ENCODE measurements at places on chromosomes 16 and 17.

DNA sequence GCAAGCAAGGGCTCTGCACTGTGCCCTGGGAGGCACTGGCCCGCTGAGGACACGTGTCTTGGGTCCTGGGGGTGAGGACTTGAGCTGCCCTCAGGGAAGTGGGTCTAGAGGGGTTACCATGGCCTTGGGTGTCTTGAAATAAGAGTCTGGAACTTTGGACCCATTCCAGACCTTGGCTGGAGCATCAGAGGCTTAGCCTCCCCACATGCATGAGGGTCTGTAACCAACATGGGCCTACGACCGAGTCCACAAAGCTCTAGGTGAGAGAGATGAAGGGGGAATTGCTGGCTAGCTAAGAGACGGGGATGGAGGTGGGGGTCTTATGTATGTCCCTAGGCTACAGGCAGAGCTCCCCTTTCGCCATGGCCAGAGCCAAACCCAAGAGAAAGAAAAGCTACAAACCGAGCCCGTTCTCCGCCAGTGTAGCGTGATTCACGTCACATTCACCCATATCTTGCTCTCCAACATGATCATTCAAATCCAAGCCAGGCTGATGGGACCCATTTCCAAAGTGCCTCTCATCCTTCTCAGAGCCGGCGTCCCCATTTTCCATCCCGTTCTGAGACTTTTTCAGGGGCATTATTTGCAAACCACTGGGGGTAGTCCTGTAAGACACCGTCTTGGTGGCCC, 120.1 kb downstream of the CDYL2 start:
- no peak for DNase-seq

GRCh38 chr17:50866950-50867362, 802 bp upstream of the TOB1 start:
- DNase-seq = peak; percentile 71

- DNase-seq = no peak
These were observed 38.1 kb upstream of the SSTR5 start for GRCh38 chr16:1034230-1035065.

DNA sequence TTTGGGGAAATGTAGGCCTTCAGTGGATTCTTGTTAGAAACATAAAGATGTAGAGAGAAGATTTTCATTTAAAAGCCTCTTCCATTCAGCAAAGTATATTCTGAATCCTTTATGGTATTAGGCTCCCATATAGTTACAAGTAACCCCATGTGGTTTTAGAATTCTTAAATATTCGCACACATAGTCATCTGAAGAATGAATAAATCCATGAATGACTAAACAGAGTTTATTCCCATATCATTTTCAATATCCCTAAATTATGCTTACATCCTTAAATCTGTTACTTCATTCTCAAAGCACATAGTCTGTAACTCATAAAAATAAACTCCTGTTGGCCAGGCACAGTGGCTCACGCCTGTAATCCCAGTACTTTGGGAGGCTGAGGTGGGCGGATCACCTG, 962.1 kb downstream of the KCNJ18 start:
- DNase-seq = no peak

DNA sequence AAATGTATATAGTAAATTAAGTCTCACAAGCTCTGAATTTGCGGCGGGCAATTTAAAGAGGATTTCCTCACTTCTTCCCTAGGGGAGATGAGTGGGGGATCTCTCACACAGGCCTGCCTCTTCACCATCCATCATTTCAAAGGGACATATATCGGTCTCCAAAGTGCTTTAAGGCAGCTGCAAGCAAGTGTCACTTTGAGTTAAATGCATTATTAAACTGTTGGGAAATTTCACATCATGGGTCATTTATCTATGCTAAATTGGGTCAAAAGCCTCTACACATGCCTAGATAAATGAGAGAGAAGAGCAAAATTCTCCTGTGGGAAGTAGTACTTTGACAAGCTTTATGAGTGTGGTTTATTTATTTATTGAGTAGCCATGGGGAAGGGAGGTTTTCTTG, 1106.1 kb upstream of the GOT2 start:
- DNase-seq = no peak

DNA sequence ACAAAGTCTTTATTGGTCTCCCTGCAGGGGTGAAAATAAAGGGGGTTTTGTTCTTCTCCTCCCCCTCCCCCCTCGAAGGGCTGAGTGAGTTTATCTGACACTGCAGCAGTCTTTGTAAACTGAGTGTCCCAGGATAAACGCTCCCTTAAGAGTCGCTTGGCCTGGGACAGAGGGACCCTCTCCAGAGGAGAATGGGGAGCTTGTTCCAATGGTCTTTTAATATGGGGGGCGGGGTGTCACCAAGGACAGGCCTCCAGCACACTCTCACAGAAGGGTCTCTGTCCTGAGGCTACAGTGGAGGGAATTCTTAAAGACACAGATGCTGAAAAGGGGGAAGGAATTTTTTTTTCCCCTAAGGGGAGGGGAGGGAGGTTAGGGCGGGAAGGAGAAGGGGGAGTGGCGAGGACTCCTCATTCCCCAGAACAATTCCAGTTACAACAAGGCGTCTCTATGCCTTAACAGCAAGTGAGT, 455.5 kb downstream of the SOX9 start:
- no peak for DNase-seq

DNA sequence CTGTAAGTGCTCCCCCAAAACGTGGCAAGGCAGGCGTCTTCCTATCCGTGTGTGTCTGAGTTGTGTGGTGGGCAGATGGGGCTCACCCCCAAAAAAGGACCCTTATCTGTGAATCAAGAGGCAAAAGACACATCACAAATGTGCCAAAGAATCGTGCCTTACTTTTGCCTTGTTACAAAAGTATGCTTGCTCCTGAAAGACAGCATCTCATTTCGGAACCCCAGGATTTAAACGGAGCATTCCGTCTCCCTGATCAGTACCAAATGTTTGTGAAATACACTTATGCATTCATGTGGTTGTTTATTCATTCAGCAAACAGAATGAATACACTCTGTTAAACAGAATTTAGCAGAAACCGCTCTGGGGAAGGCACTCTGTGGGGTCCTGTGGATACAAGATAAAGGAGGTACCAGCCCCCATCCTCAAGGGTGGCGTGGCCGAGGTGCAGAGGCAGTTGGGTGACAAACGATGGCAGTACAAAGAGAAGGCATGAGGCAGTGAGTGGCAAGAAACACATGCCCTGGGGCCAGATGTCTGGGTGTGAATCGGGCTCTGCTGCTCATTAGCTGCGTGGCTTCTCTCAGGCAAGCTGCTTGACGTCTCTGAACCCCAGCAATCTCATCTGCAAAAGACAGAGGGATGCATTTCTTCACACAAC, 654 bp downstream of the WFDC1 start:
- DNase-seq = no peak

DNA sequence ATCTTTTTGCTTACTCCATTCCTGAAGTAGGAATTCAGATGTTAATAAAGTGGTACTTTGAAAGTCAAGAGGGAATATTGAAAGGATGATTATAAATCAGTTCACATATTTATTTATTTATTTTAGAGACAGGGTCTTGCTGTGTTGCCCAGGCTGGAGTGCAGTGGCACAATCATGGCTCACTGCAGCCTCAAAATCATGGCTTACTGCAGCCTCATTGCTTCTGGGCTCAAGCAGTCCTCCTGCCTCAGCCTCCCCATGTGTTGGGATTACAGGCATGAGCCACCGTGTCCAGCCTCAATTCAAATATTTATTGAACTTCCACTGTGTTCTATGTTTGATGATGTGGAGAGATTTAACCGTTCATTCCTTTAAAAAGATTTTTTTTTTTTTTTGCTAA, 6.6 kb downstream of the NDEL1 start:
- no peak for DNase-seq

- no peak for DNase-seq
These were observed 188.7 kb downstream of the HS3ST3A1 start for GRCh38 chr17:13413001-13413400.

- DNase-seq = no peak
These were observed 32.2 kb upstream of the HAS3 start for GRCh38 chr16:69073181-69073702.

GRCh38 chr16:48335961-48336360, 49.3 kb downstream of the SIAH1 start:
- DNase-seq = no peak

- DNase-seq = no peak
These were observed 16.5 kb downstream of the NMT1 start for GRCh38 chr17:45077643-45078042.

DNA sequence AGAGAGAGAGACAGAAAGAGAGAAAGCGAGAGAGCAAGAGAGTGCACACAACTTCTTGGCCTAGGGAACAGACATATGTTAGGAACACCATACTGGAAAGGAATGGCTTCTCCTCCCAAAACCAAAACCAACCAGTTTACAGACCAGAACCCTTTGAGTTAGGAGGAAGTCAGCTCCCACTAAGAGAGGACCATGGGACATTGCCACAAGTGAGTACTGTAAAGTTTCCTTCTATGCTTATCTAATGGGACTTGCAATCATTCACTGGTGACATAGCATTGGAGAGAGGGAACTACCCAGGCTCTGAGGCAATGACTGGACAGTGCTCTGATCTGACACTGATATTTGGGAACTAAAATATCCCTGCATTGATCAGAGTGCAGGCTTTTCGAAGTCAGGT, 32.4 kb downstream of the TBC1D3B start:
- DNase-seq = no peak

DNA sequence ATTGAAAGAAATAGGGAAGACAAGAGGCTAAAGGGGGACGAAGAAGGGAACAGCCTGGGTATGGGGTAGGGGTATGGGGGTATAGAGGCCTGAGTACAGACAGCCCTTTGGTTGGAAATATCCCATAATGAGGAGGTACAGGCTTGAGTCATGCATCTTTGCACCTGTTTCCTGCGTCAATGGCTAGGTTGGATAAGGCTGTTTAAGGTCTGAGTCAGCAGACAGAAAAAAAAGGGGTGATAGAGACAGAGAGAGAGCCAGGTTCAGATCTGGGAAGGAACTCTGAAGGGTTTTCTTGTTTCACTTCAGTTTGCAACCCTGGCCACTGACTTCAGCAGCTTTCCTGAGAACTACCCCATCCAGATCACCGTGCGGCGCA, 8.5 kb downstream of the FNDC8 start:
- DNase-seq = no peak

DNA sequence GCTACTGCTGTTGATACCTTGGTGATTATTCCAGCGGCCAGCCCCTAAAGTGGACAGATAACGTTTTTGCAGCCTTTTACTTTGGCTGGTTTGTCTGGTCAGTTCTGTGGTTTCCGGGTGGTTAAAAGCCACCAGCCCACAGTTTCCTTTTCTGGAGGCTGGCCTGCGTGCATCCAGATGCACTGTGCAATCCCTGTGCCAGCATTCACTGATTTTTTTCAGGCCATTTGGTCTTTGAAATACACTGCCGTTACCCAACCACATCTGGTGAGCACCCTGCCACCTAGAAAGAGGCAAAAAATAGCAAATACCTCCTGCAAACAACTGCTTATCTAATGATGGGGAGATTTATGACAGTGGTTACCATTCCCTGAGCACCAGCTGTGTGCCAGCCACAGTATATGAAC, 797 bp downstream of the NUDT7 start:
- DNase-seq = no peak

DNA sequence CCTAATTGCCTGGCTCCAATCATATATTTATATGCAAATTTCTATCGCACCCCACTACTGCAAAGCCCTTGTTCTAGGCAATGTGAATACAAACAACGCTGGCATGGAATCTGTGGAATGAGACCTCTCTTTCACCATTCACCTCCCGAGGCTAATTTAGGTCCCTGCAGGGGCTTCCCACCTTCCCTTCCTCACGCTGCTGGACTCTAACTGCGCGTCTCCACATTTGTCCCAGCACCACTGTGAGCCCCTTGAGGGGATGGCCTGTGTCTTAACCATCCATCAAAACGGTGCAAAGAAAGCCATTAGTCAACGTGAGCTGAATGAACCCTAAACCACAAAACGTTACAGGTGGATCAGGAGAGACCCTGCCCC, 1.6 kb downstream of the TMEM114 start:
- no peak for DNase-seq

- no peak for DNase-seq
These were observed 24.5 kb downstream of the ABCC3 start for GRCh38 chr17:50659179-50659578.

- no peak for DNase-seq
These were observed 612 bp downstream of the PSMD12 start for GRCh38 chr17:67365738-67366192.

- no peak for DNase-seq
These were observed 500 bp upstream of the TMEM114 start for GRCh38 chr16:8590811-8591210.

GRCh38 chr16:11805556-11805955, 8.5 kb upstream of the ZC3H7A start:
- DNase-seq = no peak

DNA sequence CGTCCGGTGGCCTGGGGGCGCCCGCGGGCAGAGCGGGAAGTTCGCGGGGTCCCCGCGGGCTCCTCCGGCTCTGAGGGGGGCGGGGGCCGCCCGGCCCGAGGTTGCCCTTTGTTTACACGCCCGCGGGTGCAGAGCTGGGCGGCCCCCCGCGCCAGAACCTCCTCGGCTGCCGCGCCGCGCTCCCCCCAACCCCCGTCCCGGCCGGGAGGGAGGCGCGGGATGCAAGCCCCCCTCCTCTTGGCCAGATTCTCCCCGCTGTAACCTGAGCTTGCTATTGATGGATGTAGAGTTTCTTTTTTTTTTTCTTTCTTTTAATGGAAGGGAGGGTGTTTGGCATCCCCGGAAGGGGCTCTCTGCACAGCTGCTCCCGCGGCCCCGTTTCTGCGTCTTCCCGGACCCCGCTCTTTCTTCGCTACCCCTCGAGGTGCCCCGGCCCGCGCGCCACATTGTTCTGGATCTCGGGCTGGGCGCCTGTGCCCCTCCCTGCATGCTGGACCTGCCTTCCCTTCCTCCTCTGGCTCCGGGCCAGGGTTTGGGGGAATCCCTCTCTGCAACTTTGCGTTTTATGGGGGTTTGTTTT, 646 bp downstream of the CBX2 start:
- no peak for DNase-seq

- DNase-seq = peak; percentile 3
These were observed 335.1 kb downstream of the HS3ST4 start for GRCh38 chr16:26026709-26027450.

DNA sequence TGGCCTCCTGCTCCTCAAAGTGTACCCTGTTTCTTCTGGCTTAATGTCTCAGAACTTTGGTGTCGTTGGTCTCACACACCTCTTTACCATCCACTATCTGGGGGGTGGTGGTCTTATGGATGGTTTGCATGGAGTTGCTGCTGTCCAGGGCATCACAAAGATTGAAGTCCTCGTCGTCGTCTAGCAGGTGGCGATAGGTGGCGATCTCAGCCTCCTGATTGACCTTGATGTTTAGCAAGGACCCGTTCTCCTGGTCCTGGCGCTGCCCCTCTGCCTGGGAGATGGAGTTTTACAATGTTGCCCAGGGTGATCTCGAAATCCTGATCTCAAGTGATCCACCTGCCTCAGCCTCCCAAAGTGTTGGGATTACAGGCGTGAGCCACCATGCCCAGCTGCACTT, 31.1 kb upstream of the HELZ start:
- no peak for DNase-seq

DNA sequence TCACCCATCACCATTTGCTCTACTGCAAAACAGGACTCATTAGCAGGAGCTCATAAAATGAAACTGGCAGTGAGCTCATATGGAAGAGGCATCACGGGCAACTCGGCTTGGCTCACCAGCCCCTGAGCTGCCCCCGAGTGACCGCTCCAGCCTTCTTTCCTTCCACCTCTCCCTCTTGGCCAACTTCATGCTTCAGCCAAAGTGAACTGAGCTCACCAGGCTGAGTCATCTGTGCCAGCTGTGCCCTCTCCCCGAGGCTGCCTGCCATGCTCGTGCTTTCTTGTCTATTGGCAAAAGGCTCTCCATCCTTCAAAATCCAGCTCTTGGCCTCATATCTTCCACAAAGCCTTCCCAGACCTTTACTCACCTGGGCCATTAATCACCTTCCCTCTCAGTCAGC, 391.4 kb downstream of the WWOX start:
- DNase-seq = no peak

- no peak for DNase-seq
These were observed 412 bp downstream of the EPN2 start for GRCh38 chr17:19237389-19238166.

Data from NCI-H2029 (cell line).